ENCODE measurements at places on chromosomes 2 and 18. TPM values are rescaled to one million over a fixed set of nuclear protein-coding genes. Genes with fewer than 3 reads are reported as not detected.

CXCR1 gene
- total RNA-seq = not detected

DNA sequence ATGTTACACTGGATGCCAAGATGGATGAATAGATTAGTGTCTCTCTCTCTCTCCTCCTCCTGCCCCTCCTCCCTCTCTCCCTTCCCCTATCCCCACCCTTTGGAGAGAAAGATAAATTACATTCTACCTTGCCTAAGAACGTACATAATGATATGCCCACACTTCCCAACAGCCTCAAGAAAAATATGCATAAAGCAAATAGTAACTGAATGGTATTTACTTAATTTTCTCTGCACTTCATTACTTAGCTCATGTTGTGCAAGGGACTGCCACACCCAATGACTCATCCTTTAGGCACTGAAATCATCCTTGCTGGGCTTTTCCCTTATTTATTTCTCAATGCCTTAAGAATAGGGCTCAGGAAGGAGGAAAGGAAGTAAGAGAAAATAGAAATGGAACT lies 137.3 kb upstream of the PID1 start:
- DNase-seq = no peak

- DNase-seq = no peak
Observed at GRCh38 chr2:3182848-3183247, 194.8 kb downstream of the EIPR1 start.

PIEZO2 gene
- not detected for total RNA-seq

DNA sequence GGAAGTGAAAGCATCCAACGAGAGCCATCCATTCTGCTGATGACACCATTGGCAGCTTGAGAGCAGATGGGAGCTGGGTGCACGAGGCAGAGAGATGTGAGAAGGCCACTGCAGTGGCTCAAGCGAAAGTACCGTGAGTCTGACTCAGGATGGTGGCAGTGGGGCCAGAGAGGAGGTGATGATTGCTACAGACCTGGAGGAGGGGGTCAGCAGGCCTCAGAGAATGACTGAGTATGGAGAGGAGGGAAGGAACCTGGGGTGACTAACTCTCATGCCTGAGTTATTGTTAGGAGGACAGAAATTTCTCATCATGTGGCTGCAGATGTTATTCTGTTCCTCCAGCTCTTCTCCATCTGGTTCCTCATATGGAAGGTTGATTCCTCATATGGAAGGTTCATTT lies 8.8 kb upstream of the ZBTB7C start:
- DNase-seq = no peak
